ENCODE measurements at places on chromosomes 1 and 21. TPM values are rescaled to one million over a fixed set of nuclear protein-coding genes. Genes with fewer than 3 reads are reported as not detected.

Gene OPRD1
- 0.02 TPM for total RNA-seq

Gene HSD3B2
- not detected for total RNA-seq

Gene GOLT1A
- 4.2 TPM for total RNA-seq

Gene NOS1AP
- 0.41 TPM for total RNA-seq

Gene SLC44A3
- total RNA-seq = 1.4 TPM

Gene TTC34
- total RNA-seq = 0.02 TPM

Gene ESRRG
- not detected for total RNA-seq

Gene TIE1
- not detected for total RNA-seq

Gene FTCD
- total RNA-seq = not detected

Gene TSPEAR
- not detected for total RNA-seq

Gene ST6GALNAC3
- total RNA-seq = 0.52 TPM

All from A549 treated with GW870086 at 1 μM for 4 hours (cell line).